CD4-positive, alpha-beta T cell treated with Interleukin-6 for 4 hours (primary cell): ENCODE measurements at places on chromosomes 16 and 17.

DNA sequence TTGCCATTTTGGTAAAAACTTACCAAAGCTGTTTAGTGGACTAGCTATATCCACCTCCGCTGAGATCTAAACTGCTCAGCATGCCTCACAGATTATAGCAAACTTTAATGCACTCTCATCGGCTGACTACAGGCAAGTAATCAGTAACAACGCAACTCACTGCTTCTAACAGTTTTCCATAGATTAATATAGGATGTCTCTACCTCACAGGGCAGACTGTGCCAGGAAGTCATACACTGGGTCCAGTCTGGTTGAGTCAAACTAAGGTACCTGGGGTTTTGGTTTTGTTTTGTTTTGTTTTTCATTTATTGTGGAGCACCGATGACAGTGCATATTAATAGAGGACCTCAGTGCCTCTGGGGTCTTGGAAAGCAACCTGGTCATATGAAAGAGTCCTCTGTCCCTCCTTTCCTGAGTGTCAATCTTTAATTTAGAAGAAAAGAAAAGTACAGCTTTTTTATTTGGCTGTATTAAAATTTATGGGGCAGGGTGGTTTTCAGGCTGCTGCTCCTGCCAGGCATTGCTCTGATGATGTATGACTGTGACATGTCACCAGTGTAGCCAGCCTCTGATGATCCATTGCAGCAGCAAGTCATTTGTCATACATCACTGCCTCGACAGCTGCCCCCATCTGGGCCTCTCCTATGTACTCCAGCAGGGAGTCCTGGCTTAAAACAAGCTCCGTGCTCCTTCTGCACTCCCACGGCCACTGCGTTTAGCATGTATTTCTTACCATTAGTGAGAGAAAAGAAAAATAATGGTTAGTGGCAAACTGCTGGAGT, 854.1 kb downstream of the KCNJ2 start:
- no peak for DNase-seq

- no peak for DNase-seq
These were observed 11.0 kb upstream of the PLCG2 start for GRCh38 chr16:81767987-81768592.

DNA sequence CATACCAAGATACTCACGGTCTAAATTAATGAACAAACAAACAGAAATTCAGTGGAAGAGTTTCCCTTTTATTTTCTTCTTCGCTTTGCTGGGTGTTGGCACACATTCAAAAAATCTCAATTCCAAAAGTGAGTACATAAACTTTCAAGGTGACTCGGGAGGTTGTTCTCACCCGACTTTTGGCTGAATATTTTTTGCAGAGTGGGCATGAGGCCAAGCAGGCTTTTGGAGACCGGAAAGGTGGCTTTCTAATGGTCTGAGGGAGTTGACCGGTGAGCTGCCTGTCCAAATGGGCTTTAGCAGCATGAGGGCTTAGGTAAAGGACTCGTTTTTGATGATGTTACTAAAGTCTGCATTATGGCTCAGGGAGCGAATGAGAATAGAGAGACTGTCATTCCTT, 318.7 kb downstream of the CPPED1 start:
- no peak for DNase-seq

DNA sequence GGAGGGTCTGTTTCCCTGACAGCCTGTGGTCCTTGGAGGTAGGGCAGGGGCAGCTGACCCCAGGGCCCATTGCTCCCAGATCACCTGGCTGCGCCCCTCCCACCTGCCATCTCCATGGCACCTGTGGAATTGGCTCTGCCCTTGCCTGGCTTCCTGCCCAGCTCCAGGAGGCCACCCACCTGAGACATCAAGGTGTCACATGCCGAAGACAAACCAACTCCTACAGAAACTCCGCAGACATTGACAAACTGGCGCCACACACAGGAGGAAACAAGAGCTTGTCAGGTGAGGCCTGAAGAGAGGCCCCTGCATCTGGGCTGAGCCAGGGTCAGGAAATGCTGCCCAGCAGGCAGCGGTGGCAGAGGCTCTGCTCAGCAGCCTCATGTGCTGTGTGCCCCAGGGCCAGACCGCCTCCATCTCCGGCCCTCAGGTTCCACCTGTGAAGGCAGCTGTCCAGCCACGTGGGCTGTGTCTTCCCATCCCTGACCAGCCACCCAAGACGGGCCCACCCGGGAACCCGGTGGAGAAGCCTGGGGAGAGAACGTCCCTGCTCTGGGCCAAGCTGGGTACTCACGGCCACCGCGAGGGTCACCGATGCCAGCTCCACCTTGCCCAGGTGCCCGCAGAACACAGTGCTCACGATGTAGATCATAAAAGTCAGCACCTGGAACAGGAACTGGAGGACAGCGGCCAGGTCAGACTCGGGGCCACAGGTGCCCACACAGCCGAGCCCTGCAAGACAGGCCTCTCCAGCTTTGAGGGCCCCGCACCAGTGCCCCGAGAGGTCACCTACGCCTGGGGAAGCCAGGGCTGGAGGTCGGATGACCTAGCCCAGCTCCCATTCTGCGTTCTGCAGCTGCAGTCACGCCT, 1.6 kb downstream of the SLC47A2 start:
- no peak for DNase-seq

GRCh38 chr17:7654832-7655540, 4.3 kb downstream of the ATP1B2 start:
- DNase-seq, result no peak

DNA sequence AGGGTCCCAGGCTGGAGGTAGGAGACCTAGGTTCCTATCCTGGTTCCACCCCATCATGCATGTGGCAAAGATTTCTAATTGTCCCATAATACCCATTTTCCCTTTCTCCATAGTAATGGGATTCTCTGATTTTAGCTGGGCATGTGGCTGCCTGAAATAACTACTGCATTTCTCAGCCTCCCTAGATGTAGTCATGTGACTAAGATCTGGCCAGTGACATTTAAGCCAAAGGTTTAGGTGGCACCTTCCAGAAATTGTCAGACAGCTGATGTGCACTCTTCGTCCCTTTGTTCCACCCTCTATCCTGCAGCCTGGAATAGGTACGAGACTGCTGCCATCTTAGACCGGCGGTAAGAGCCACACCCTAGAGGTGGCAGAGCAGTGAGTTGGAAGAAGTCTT, 8.2 kb downstream of the NXPH3 start:
- no peak for DNase-seq

GRCh38 chr17:17069849-17070248, 27.6 kb downstream of the MPRIP start:
- no peak for DNase-seq

DNA sequence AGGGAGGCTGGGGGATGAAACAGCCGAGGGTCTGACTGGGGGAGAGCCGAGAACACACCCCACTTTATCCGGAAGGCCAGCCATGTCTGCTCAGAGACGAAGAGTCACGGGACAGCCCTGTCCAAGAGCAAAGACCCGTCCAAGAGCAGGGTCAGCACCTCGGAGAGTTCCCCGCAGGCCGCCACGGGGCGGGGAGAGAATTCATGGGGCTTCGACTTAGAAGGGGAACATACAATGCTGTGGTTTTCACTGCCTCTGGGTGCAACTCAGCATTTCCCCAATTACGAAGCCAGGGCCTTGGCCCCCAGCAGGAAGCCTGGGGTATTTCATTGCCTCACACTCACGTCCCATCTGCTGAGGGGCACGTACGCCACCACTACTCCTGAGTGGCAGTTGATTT, 59.3 kb downstream of the JPH3 start:
- DNase-seq, result no peak

DNA sequence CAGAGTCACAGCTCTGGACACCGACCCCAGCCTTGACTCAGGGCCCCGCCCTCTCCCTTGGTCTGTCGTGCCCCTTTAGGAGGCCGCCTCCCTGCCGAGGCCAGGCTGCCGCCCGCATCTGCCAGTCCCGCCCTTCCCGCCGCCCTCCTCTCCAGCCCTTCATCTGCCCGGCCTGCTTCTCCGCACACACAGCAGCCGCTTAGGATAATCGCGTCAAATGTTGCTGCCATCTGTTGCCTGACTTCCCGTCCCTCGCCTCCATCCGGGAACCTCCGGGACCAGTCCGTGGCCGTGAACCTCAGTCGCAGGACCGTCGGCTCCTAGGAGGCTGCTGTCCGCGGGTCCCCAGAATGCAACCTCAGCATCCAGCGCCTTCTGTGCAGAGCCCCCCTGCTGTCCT, 11.9 kb downstream of the GSE1 start:
- DNase-seq, result no peak

- DNase-seq, result no peak
These were observed 14.7 kb downstream of the SMIM5 start for GRCh38 chr17:75647921-75648320.

DNA sequence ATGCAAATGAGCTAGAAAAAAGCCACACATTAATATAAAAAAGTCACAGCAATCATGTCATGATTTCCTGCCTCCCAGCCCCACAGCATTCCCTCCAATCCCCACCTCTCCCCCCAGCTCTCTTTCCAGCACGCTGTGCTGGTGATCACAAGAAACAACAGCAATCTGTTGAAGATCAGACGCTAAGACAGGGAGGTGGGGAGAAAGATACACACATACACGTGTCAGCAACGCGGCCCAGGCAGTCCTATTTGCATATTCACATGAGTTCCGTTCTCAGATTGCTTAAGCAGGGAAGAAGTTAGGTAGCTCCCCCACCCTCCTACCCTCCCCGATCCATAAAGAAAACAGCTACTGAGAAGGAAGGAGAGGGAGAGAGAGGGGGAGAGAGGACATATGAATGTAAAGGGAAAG, 405.5 kb upstream of the PSMD7 start:
- DNase-seq, result no peak

DNA sequence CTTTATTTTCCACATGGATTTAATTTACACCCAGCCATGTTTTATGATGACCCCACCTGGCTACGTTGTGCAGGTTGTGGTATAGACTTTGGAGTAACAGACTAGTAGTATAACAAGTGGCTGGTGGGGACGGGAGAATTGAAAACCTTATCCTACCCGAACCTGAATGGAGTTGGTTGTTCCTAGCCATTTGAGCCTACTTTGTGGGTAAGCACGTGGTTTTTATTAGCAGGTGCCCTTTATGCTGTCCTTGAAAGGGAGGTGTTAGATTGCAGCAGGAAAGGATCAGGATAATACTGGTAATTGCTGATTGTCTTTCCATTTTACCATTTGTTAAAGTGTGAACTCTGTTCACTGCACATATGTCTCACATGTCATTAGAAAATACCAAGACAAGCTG, 31.9 kb upstream of the PHAF1 start:
- DNase-seq, result no peak

DNA sequence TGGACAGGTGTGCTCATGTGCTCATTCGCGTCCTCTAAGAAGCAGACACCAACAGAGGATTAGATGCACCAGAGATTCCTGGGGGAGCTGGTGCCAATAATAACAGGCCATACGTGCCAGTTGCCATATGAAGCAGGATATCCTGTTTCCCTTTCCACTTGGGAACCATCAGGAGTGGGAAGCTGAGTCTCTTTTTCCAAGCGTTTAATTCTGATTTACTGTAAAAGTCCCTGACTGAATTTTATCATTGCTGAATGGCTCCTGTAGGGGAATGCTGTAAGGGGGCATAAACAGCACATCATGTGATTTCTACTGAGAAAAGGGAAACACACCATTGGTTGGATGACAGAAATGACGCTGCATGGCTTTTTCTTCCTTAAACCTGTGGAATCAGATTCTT, 113.3 kb downstream of the IRF8 start:
- DNase-seq, result no peak

DNA sequence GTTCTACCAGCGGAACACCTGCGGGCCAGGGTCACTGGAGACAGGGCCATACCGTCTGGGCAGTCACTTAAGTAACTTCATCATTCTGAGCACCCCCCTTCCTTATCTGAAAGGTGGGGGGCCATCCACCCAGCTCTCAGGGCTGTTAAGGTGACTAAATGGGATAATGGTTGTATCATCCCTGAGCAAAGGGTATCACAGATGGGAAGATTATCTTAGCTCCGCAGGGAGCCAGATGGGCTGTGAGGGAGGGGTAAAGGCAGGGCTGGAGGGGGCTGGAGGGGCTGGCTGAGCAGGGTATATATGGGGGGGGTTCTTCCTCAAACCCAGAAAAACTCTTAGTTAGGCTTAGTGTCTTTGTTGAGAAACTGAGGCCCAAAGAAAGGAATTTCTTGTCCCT, 2.9 kb upstream of the CACNA1G start:
- no peak for DNase-seq

DNA sequence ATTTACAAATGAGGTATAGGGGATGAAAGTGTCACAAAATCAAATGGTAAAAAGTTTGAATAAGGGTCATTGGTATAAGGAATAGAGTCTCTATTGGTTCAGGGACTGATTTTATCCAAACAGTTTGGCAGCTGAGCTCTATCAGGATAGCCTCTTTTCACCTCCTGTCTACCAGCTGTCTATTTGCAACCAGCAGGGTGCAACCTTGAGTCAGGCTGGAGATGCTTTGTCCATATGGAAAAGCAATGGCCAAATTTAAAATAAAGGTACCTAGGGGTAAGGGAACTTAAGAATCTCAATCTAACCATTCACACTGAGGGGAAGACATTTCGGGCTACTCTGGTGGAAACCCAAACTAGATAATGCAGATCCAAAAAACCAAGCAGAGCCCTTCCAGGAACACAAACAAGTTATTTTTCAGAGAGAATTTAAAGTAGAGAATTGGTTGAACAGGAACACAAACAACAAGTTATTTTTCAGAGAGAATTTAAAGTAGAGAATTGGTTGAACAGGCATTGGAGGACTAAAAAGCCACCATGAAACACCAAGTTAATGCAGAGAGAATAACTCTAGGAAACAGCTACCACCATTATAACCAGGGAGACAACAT, 12.6 kb upstream of the CA10 start:
- DNase-seq, result no peak

- DNase-seq, result no peak
These were observed 37.2 kb upstream of the PIK3R6 start for GRCh38 chr17:8904686-8905085.

DNA sequence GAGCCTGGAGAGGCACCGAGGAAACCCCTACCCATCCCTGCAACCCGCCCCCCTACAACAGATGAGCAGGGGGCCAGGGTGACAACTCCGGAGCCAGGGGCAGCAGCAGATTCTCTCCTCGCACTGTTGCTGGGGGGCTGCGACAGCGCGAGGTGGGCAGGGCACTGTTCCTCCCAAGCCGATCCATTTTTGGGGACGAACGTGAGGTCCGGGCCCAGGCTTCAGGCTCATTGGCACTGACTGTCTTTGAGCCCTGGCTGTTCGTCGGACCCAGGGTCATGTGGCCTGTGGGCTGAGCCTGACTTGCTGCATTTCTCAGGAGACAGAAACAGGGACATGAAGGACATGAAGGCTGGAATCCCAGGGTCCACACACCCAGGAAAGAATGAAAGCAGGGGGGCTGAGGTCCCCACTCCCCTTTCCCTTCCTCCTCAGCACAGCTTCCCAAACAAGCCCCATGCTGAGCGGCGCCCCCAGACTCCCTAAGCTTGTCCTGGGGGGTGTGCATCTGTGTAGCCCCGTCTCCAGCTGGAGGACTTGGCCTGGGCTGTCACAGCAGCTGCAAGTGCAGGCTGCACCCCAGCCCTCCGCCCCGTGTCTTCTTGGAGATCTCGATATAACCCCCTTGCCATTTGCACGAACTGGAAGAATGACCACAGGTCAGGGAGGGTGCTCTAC, 18.7 kb downstream of the CEP295NL start:
- no peak for DNase-seq
